Stimulated activated CD4-positive, alpha-beta T cell treated with anti-CD3 and anti-CD28 coated beads, Interleukin-1b, Interleukin-23, amount 100 ng/mL, for 4 hours (primary cell): ENCODE measurements at places on chromosomes 3 and 15.

DNA sequence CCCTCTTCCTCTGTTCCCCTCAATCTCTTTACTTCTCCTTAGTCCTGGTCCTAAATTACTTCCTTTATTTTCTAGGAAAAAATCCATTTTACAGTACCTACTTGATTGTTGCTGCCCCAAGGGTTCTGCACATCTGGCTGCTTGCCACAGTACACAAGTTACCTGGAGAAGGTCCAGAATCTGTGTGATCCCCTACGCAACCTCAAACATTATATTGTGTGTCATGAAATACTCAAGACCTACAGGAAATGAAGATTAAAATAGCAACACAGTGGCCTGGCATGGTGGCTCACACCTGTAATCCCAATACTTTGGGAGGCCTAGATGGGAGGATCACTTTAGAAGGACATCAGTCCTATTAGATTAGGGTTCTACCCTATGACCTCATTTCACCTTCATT lies 48.7 kb downstream of the PRKAR2A start:
- no peak for DNase-seq

DNA sequence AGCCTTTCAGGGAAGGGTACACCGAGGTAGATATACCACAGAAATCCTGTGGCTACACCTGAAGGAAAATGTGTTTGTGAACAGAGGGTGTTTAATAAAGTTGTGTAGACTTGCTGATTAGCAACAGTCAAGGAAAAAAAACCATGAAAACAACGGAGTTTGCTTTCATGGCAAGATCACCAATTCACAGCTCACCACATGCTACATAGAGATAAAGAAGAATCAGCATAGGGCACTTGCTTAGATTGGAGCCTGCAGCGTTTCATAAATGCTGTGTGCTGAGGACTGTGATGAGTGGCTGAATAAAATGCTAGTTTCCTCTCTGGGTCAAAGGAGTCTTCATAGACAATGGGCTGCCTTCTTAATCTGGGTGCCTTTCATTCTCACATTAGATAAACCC lies 257.6 kb downstream of the SLC9A9 start:
- DNase-seq: no peak

DNA sequence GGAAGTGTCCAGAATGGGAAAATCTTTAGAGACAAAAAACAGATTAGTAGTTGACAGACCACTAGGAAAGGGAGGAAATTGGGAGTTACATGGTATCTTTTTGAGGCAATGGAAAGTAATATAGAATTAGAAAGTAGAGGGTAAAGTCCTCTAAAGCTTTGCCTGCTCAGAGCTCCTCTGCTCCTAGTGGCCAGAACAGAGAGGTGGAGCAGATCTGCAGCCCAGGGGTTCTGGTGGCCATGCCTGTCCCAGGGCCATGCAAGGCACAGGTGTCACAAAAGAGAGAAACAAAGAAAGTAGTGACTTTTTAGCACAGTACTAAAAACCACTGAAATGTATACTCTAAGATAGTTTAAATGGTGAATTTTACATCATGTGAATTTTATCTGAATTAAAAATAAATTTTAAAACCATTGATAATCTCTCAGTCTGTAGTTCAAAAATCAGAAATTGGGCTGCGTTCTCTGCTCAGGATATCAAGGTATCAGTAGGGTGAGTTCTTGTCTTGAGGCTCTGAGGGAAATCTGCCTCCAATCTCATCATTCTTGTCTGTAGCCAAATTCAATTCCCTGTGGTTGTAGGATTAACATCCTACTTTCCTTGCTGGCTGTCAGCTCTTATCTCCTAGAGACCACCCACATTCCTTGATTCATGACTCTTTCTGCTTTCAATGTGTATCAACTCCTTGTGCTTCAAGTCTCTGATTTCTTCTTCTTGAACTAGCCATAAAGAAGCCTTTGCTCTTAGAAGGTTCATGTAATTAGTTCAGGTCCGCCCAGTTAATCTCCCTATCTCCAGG lies 23.6 kb downstream of the PYGO1 start:
- DNase-seq: no peak

GRCh38 chr15:72319360-72319984 lies 485 bp downstream of the CELF6 start:
- DNase-seq: no peak

GRCh38 chr3:29639578-29640290 lies 358.9 kb downstream of the RBMS3 start:
- no peak for DNase-seq

- DNase-seq: no peak
Observed at GRCh38 chr3:146425341-146425740, 44.0 kb downstream of the PLSCR2 start.
